LNCaP clone FGC (cell line): ENCODE measurements at places on chromosomes 13 and 19.
A peak's percentile ranks its signal among the peaks of the same experiment; 100 is the strongest.

- no peak for DNase-seq
Observed at GRCh38 chr19:51185069-51185867, 39.6 kb upstream of the CD33 start.

- DNase-seq = no peak
Observed at GRCh38 chr19:15684828-15685227, 11.9 kb downstream of the CYP4F12 start.

DNA sequence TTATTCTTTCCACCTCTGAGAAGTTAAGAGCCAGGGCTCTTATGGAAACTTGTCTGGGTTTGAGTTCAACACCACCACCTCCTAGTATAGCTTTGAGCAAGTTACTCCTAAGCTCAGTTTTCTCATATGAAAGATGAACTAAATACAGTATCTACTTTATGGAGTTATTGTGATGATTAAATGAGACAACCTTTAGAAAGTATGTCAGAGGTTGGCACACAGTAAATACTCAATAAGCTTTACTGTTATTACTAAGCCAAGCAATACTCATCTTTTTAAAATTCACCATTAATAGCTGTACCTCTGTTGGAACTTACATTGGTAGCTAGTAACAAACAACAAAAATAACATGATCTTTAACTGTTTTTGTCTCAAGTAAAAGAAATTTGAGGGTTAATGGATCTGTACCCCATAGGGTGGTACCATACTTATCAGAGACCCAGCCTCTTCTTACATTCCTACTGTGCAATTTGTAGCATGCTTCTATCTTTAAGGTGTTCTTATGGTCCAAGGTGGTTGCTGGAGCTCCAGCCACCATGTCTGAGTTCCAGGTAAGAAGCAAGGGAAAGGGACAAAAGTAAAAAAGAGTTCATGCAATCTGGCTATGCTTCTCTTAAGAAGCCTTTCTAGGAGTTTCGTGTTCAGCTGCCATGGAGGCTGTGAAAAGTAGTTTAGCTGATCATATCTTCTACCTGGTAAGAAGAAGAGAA lies 24.1 kb upstream of the NDFIP2 start:
- DNase-seq = no peak

DNA sequence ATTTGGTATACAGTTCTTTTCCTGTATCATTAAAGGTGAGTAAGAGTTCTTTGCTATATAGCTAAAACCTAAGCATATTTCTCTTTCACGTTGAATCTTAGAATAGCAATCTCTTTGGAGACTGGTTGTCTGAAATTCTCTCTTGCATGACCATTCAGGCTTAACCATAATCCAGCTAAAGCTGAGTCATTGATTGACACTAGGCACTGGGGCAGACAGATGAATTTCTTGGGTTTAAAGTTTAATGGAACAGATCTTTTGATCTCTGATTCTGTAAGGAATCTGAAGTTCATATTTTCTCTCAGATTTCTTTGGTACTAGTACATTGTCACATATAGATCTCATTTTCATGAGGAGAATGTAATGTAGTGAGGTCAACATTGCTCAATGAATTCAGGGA lies 397.3 kb upstream of the MIR17HG start:
- no peak for DNase-seq

- no peak for DNase-seq
Observed at GRCh38 chr19:9658769-9659168, 16.1 kb downstream of the ZNF562 start.

DNA sequence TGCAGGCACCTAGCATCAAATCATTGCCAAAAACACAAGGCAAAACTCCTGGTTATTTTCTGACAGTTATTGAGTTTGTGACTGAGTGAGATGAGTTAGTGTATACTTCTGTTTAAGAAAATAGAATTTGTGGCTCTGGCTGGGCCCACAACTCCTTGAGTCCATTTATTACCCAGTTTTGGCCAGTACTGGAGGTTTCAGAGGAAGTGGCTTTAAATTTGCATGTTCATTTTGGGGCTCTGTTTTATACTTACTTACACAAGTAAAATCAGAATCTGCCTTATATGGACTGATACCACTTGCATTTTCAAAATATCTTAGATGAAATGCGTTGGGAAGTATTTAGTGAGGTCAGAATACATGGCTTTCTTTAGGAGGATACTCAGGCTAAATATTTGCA lies 29.0 kb downstream of the TNFSF11 start:
- DNase-seq = no peak

DNA sequence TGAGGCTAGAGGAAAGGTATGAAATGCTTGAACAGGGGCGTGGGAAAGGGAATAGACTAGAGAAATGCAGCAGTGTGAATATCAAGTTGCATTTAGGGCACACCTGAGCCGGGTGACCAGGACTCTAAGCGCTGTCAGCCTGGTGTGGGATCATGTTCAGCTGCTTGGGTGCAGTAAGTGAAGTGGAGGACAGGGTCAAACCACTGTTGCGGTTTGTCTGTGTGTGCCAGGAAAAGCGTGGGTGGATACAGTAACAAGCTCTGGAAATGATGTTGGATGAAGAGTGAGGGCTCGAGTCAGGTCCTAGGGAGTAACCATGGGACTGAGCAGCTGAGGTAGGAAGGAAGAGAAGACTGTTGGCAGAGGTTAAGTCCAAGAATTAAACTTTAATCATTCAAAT lies 15.8 kb downstream of the DGKH start:
- no peak for DNase-seq

DNA sequence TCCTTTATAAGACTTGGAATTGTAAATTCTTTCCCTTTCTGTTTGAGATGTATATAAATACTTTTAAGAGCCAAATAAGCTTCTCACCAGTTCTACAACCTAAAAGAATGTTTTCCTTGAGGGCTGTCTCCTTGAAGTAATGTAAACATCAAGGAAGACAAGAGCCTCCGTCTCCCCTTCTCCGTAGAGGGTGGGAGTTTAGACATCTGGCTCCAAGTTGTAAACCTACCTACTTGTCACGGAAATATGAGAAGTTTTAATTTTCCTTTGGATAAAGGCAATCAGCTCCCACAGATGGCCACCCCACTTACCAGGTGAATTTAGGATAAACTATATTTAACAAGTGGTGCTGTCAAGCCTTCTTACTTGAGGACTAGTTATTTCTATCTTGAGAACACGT lies 237.9 kb downstream of the NALCN start:
- DNase-seq = no peak

- DNase-seq = no peak
Observed at GRCh38 chr13:49502954-49503353, 7.2 kb downstream of the PHF11 start.

GRCh38 chr19:17491287-17491686 lies 20.2 kb upstream of the PGLS start:
- DNase-seq = no peak

GRCh38 chr19:10431943-10432735 lies 11.8 kb downstream of the PDE4A start:
- DNase-seq = no peak

GRCh38 chr13:78193846-78194245 lies 275.2 kb upstream of the EDNRB start:
- no peak for DNase-seq

GRCh38 chr19:44738136-44738535 lies 10.4 kb upstream of the BCL3 start:
- DNase-seq = no peak

DNA sequence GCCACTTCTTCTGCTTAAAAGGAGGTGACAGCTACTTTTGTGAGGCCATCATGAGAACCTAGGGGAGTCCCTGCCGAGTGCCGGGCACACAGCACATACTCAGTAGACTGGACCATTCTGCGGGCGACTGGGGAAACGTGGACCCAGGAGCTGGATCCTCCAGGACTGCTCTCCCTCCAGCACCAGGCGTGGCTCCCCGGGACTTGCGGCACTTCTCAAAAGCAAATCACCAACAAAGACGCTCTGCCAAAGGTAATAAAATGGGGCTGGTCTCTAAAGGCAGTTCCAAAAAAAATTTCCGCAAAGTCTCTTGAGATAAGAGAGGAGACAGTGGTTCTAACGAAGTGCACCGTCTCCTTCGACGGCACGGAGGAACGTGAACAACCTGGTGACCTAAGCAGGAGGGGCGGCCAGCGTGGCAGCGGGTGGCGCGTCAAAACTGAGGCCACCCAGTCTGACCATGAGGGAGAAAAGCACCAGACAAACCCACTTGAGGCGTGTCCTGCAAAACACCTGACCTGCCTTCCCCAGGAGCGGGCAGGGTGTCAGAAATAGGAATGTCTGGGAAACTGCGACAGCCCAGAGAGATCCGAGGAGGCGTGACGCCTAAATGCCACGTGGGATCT lies 1.4 kb upstream of the TMPRSS9 start:
- DNase-seq = no peak

GRCh38 chr19:56156768-56157167 lies 15.7 kb downstream of the ZNF444 start:
- no peak for DNase-seq

DNA sequence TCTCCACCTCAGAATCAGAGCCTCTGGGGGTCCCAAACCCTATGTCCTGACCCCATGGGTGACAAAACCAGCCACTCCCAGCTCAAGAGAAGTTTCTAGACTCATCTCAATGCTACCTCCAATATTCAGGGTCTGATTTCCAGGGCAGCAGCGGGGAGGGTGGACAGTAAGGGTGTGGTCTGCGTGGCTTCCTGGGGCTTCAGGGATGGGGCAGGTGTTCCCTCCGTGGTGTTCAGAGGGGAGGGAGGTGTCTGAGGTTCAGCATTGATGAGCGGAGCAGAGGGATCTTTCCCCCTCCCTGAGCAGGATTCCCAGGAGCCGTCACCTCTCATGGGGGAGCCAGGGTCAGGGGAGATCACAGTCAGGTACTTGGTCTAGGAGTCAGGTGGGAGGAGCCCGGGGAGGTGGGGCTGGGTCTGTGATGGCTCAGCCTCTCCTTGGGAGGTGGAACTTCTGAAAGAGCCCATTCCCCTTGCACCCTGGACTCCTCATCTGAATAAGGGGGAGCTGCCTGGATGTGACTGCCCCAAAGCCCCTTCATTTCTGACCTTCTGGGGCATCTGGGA lies 2.9 kb downstream of the LILRA2 start:
- DNase-seq = no peak

DNA sequence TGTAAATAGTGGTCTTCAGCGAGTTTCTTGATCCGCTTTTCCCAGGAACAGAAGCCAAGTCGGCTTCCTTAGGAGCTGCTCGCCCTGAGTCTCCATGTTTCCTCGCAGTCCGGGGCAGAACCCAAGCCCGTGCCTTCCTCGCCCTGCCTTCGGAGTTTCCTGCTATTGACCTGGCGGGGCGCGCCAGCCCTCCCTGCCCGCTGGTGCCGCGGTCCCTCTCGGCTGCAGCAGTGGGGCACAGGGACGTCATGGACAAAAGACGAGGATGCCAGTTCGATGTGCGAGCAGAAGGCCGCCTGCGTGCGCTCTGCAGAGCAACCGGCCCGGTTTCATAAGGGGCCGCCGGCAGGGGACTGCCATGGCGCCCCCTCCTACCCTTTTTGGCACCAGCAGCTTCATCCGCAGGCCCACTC lies 156.6 kb downstream of the TM9SF2 start:
- no peak for DNase-seq

DNA sequence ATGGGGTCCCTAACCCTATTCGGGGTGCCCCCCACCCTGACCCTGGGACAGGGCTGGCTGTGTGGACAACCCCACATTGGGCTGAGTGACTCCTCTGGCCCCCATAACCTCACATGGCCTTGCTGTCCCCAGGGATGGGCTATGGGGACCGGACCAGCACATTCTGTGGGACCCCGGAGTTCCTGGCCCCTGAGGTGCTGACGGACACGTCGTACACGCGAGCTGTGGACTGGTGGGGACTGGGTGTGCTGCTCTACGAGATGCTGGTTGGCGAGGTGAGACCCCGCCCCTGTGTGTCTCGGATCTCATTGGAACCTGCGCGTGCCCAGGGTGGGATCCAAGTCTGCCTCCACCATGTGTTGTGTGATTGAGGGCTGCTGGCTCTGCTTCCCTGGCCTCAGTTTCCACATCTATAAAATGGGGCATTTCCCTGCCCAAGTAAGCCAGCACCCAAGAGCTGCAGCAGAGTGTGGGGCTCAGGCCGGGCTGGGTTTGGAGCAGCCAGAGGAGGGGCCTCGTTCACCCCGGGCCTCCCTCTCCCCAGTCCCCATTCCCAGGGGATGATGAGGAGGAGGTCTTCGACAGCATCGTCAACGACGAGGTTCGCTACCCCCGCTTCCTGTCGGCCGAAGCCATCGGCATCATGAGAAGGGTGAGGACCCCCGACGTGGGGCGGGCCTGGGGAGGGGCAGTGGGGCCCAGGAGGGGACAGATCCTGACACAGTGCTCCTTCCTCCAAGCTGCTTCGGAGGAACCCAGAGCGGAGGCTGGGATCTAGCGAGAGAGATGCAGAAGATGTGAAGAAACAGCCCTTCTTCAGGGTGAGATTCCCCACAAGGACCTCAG lies 4.9 kb downstream of the PTGER1 start:
- no peak for DNase-seq

- DNase-seq = no peak
Observed at GRCh38 chr19:6038634-6039405, 60.9 kb upstream of the RANBP3 start.

- no peak for DNase-seq
Observed at GRCh38 chr19:4508698-4509097, 9.6 kb downstream of the PLIN4 start.

- DNase-seq = no peak
Observed at GRCh38 chr19:17794731-17795494, at the start of gene B3GNT3. TSS of gene B3GNT3 (plus strand) at chr19:17795138. CDS start at chr19:17807808, 12,670 bp downstream.

DNA sequence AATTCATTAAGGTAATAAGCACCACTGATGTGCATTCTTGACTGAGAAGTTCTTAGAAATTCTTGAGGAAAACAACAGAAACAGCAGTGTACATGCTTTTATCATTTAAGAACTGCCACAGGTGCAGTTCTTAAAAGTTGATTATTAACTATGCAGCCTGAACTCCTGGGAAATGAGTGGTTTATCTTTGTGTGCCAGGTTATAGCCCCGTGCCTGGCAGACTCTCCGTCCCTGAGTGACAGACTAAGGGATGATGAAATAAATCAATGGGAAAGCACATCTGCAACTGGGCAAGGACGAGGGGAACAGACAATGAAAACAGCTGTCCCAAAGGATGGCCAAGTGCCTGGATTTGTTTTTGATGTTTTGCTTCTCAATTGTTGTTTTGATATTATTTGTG lies 84.4 kb upstream of the SPATA13 start:
- peak; percentile 59 for DNase-seq

GRCh38 chr13:104816726-104817125 lies 1718.7 kb downstream of the EFNB2 start:
- DNase-seq = no peak

DNA sequence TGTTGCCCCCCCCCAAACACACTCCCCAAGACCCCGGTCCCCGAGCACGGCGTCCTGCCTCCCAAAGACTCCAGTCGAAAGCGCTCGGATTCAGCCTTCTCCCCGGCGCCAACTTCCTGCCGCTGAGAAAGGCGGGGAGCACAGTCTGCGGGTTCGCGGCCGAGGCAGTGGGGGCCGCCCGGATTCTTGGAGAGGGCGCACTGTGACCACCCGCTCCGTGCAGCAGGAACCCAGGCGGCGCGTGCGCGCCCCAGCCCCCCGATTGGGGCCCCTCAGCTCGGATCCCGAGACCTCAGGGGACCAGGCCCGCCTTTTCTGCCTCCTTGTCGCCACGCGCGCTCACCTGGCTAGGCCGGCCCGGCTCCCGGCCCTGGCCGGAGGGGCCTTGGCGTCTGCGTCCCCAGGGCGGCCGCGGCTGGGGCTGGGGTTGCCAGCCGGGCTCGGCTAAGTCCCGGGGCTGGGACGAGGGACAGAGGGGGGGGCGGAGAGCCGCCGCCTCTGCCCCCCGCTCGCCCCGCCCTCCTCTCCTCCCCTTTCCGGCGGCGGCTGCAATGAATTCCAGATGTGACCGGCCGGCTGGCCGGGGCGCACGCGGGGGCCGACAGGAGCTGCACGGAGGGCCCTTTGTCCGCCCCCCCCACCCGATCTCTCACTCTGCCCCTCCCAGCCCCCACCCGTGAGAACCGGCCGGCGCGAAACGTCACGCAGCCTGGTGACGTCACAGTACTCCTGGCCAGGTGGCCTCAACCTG lies at the start of gene S1PR2:
TSS of gene S1PR2 (minus strand) at position 471 of the 751 bp plus-strand sequence. CDS start 6,426 bp downstream, outside the sequence.
- DNase-seq = no peak

GRCh38 chr19:10891405-10892086 lies 20.2 kb downstream of the CARM1 start:
- no peak for DNase-seq
